ENCODE measurements at places on chromosomes 11 and 22. TPM values are rescaled to one million over a fixed set of nuclear protein-coding genes. Genes with fewer than 3 reads are reported as not detected.

GRIA4 gene
- total RNA-seq: not detected

OR2AG2 gene
- total RNA-seq: 0.18 TPM

KDM4D gene
- 0.39 TPM for total RNA-seq

GDPD4 gene
- not detected for total RNA-seq

DDTL gene
- 5.8 TPM for total RNA-seq

PTPRJ gene
- 64.2 TPM for total RNA-seq

PTPN5 gene
- not detected for total RNA-seq

TPBGL gene
- 0.18 TPM for total RNA-seq

FBLN1 gene
- total RNA-seq: not detected

TRAF6 gene
- total RNA-seq: 12.2 TPM
